MCF 10A (cell line): ENCODE measurements at places on chromosomes 6 and 20.

DNA sequence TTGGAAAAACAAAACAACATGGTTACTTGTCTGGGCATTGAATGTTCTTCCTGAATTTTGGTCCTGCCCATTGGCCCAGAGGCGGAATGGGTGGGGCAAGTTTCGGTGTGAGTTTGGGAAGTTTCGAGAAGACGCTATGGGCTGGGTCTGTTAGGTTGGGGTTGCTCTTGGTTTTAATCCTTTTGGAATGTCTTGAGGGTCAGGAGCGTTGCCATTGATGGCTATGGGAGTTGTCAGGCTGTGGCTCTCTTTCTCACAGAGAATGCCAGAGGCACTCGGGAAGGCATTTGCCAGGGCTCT lies 135.0 kb downstream of the LRRC1 start:
- DNase-seq: no peak

DNA sequence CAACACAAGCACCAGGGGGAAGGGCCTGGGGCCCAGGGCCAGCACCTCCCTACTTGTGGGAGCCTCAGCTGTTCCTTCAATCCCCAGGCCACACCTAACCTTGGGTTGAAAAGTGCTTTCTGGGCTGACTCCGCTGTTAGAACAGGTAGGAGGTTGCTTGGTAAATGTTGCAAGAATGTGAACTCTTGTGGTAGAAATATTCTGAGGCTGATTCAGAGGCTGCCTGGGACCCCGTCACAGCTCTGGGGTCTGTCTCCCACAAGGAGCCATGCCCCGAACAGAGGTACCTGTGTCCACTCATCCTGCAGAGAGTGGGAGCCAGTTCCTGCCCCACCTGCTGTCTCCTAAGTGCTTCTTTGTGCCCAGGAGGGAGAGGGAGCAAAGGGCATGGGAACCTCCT lies 14.4 kb upstream of the MAS1L start:
- DNase-seq: peak; percentile 8

- no peak for DNase-seq
Measured at GRCh38 chr6:135173242-135173988, 7.7 kb upstream of the MYB start.

DNA sequence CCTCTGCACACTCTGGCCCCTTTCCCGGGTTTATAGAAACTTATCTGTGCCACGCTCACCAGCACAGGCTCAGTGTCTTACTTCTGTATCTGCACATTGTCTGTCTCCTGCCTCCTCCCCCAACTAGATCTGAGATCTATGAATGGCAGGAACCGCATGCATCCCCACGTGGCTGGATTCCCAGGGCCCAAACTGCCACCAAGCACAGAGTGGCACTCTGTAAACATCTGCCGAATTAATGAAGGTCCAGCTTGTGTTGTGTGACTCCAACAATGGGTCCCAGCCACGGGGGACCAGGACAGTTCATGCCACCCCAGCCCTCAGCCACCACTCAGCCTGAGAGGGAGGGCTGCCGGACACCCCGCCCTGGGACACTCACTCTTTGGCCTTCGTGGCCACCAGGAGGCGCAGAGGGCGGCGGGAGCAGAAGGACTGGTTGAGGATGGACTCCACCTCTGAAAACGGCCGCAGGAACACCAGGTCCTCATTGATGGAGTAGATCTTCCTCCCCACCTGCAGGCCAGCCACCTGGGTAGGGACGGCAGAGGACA lies 171.1 kb downstream of the PREX1 start:
- DNase-seq: peak; percentile 66
